ENCODE measurements at places on chromosomes 5 and 9.
A peak's percentile ranks its signal among the peaks of the same experiment; 100 is the strongest.

- DNase-seq: peak; percentile 22
These were observed 29.9 kb downstream of the BTNL9 start for GRCh38 chr5:181069767-181070491.

DNA sequence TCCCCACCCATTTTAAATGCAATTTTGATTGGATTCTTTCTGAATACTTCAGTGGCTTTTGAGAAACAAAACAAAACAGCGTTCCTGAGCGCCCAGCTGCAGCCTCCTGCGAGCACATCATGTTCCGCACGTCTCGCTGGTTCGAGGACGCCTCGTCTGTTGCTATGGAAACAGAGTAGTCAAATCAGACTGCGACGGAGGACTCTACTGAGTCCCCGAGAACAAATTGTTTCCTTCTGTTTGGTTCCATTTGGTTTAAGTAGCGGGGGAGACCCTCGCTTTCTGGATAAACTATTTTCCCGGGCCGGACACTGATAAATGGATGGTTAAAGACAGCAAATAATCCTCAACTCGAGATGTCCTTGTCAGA lies 69.0 kb downstream of the SLC28A3 start:
- DNase-seq: peak; percentile 66

- DNase-seq: no peak
These were observed 32.2 kb downstream of the LNPEP start for GRCh38 chr5:96968074-96968473.

DNA sequence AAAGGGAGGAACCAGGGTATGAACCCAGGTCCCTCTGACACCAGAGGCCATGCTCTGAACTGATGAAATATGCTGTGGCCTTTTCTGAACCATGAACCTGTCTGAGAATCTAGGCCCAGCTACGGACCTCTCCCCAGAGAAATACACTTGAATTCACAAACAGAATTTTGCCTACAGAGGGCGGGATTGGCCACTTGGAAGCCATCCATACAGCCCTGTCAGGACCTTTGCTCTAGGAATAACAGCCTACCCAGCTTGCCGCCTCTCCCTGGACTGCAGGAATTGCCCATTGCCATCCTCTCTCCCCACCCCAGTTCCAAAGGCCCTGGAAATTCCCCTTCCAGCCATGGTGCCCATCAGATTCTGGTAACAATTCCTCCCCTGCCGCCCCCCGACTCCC lies 26.6 kb downstream of the MORN5 start:
- DNase-seq: no peak

DNA sequence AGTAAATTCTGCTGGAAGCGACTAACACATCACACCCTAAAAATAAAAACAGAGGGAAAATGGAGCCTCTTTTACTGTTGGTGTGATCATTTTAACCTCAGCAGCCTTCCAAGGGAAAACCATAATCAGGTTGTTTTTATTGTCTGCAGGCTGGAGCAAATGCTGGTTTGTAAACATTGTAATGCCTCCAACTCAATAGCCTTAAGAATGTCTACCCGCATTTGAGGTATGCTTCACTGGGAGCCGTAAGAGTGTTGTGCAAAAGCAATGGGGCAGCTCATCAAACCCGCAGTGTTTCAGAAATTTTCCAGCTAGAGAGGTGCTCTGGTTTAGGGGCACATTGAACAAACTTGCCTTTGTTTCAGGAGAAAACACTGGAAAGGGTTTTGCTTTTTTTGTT lies 17.0 kb downstream of the NIM1K start:
- DNase-seq: no peak

GRCh38 chr5:143554918-143555477 lies 151.5 kb upstream of the NR3C1 start:
- DNase-seq: no peak

All from stimulated activated CD4-positive, alpha-beta T cell treated with anti-CD3 and anti-CD28 coated beads, Interleukin-15, amount 100 ng/mL, for 24 hours (primary cell).